ENCODE measurements at places on chromosomes 6 and 20.

DNA sequence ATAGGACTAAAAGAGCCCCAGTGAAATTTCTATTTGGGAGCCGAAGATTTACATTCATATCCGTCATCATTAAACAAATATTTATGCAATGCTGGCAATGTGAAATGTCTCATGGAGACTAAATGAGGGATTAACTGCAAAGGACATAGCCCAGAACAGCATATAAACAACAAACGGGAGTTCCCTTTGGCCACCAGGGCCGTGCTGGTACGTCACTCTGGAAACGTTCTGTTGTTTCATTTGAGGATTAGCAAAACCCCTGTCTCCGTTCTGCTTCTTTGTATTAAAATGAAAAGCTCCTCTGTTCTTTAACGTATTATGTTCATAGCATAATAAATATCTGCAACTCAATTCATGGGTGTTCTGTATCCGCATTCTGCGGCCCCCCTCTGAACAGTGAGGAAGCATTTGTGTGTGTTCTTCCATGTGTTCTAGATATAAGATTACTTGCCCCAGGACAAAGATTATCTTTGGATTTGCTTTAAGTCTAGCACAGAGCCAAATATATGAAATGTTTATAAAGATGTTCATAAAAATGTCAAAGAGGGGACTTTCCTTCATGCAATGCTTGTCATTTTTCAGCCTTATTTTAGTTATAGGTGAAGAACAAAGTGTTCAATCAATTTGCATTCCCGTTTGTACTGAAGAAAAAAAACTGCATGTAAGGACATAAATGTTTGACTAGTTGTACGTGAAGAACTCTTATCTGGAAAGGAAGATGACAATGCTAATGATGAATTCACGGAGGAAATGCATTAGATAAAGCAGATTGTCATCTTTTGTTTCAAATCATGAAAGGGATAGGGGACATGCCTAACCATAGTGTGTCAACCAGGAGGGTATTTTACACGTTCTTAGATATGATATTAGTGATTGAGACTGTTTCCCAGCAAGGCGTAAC is 90.0 kb upstream of the TNFAIP3 start:
- DNase-seq = no peak

DNA sequence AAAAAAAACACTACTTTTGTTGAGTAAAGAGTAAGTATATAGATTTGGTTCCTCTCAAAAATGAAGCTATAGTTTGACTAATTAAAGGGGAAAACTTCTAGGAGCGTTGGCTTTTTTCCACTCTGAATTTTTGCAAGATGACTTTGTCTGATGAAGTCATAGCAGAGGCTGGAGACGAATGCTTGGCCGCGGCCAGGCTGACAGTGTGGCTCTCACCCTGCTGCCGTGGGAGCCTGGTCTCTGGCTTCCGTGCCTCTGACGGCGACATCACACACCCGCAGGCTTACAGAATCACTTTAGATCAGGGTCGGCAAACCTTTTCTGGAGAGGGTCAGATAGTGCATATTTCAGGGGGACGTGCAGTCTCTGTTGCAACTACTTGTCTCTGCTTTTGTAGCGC is 145.0 kb downstream of the PHACTR3 start:
- DNase-seq = no peak

DNA sequence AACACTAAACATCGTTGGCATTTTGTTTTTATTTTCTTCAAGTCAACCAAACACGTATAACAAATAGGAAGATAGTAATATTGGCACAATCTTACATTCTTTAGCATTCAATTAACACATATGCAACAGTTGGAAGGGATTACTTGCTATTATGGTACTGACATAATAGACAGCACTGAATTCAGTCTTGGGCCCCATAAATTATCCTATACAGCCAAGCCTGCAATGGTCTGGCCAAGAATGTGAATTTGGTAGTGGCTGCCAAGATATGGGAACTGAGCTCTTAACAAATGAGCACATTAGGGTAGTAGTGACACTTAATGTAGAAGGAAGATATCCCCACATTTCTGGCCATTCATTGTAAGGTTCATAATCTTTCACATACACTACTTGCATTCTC is 44.8 kb upstream of the ARHGAP18 start:
- DNase-seq = no peak

DNA sequence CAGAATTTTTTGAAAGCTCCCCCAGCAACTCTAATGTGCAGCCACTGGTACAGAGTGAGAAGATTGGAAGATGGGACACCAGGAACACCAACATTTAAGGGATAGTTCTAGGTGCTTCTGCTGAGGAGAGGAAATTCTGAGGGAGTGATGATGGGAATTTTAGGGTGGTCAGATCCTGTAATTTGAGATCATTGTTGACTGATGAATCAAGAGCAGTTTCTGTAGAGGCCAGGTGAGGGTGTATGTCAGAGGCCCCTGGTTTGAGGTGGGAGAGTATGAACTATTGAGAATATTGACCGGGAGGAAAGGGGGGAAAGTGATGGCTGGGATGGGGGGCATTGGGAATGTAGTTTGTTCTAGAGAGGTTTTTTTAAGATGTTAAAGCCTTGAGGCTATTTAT is 47.2 kb downstream of the PTPRA start:
- DNase-seq = no peak

DNA sequence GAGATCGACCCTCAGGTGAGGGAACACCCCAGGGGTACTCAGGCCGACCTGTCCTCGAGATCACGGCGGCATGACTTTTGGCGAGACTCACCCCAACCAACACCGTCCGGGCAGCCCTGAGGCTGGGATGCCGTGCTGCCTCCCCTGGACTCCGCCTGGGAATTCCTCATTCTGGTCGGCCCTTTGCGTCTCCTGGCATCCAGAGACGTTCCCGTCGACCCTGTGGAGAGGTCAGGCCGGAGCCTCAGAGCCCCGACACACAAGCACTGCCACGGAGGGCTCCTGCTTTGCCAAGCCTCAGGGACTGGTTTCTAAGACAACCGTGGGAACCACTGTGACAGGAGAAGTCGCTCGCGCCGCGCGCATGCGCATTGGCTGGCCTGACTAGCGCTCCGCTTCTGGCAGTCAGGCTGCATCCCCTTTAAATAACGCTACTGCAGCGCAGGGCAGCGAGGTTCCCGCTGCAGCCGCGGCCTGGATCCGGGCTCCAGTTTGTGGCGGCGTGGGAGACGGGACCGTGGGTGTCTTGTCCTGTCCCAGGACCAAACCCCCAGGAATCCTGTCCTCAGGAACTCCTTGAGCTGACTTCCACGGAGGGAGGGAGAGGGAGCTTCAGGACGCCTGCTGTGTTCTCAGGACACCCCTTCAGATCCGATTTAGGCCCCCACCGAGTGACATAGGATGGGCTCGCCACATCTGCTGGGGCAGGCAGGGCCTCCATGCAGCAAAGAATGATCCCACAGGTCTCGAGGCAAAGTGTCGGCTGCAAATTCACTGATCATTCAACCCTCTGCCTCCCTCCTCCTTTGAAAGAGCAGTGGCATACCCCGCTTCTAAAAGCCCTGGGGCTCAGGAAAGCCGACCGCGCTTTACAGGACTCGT is 163.2 kb upstream of the ZNF337 start:
- peak; percentile 69 for DNase-seq

GRCh38 chr6:88179692-88180091 is 13.5 kb upstream of the CNR1 start:
- no peak for DNase-seq

DNA sequence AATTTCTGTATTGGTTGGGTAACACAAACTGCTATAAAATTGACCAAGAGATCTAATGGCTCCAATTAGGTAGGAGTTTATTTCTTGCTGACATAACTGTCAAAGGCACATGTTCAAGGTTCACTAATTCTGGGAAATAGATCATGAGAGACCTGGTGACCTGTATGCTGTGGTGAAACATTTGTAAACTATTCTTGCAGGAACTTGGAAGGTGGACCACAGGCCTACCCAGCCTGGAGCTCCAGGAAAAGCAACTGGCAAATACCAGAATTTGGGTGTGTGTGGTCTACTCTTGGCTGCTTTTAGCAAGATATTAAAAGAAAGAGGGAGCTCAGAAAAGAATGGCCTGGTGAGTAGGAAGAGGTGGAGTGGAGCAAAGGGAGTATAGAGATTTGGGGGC is 184.6 kb downstream of the QKI start:
- DNase-seq = no peak

DNA sequence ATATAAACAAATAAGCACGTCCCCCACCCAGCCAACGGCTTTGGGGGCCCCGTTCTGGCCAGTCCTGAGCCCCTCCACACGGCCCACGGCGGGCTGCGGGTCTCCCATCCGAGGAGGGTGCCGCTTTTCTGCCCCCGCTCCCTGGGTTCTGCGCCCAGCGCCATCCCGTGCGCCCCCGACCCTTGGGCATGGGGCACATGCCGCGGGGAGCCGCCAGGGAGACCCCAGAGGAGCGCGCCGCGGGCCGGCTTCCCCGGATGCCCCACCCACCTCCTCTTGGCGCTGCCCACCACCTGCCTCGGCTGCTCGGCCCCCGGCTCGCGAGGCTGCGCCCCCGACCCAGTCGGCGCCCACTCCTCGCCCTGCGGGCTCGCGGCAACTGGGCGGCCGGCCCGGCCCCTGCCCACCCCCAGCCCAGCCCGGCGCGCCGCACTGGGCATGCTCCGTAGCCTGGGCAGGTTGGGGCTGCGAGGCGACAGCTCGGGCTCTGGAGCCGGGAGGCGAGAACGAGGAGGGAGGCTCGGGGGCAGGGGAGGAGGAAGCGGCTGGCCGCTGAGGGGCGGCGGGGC is 570 bp upstream of the PLCB4 start:
- DNase-seq = no peak

DNA sequence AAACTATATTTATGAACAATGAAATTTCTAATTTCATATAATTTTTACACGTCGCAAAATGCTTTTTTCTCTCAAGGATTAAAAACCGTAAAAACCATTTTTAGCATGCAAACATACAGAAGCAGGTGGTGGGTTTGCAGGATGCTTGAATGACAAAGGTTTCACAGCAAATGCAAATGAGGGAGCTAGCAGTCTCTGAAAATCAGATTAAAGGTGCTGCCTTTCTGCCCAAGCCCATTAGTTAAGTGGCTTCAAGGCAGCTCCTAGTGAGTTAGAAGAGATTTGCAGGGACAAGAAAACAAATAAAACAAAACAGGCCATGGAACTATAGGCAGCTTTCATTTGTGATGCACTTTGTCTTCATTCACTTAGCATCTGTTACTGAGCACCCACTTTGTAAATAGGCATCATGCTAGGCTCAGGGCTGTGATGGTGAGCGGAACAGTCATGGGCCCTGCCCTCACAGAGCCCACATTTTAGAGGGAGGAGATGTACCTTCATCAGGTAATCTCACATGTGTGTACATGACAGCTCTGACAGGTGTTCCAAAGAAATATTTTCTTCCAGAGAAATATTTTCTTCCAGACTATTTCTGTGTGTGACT is 29.5 kb downstream of the NAPB start:
- DNase-seq = no peak

GRCh38 chr6:22888163-22888752 is 318.9 kb downstream of the HDGFL1 start:
- no peak for DNase-seq

DNA sequence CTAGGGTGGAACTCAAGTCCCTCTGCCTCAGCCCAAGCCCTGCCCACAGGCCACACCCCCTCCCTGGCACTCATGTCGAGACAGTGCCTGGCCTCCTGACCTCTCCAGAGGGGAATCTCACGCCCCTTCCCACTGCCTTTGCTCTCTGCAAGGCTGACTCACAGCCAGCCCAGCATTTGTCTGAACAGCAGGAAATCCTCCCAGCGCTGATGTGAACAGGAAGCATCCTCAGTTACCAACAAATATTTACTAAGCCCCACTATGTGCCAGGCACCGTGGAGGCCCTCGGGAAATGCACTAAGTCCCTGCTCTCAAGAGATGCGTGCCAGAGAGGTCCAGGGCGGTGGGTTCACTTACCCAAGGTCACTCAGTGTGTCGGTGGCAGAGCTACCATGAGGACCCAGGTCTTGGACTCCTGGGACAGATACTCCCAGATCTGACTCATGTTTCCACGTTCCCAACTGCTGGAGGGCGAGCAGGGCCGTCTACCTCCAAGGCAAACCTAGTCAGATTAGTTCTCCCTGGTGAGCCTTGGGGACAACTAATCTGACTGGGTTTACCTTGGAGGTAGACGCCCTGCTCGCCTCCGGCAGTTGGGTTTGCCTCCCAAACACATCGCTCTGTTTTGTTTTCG is 7.8 kb downstream of the ADA start:
- peak; percentile 5 for DNase-seq

DNA sequence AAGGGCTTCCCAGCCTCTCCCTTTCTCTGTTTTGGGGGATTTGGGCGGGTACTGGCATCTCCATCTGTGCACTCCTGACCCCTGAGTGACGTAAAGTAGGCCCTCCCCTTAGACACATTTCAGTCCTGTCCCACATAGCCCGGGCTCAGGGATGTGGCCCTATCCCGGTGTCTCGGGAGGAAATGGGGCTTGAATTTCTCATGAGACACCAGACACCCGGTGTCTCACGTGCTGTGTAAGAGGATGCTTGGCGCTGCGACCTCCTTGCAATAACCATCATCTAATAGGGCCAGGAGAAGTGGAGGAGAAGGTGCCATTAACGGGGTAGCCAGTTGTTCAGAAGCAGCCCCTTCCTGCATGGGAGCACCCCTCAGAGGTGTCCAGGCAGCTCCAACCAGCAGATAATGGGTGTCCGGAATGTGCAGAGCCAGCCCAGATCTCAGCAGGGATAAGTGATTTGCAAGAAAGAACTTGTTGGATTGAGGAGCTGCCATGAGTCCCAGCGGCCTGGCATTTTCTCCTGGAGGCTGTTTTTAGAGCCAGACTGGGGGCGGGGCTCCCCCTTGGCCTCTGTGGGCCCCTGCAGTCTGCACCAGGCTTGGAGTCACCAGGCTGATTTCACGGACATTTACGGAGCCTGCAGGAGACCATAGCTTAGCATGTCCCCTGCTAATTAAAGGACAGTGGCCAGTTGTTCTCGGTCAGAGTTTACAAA is 372.0 kb downstream of the PREX1 start:
- DNase-seq = no peak

- DNase-seq = no peak
Observed at GRCh38 chr6:39772559-39773273, 19.5 kb upstream of the DAAM2 start.

- no peak for DNase-seq
Observed at GRCh38 chr6:168971549-168971948, 282.1 kb downstream of the THBS2 start.
